ENCODE measurements at places on chromosomes 6 and 20.

DNA sequence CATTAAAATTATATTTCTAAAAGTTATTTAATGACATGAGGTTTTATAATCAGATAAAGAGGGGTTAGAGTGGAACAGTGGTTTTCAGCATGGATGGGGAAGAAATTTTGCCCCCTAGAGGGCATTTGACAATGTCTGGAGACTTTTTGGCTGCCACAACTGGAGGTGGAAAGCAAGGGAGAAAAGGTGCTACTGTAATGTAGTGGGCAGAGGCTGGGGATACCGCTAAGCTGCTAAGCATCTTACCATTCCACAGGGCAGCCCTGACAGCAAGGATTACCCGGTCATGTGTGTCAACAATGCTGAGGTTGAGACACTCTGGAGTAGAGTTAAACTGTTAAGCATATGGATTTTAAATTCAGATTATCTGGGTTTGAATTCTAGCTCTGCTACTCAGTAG, 52.9 kb upstream of the FABP7 start:
- DNase-seq = no peak

GRCh38 chr20:62138204-62138543, 5.0 kb downstream of the PSMA7 start:
- DNase-seq = no peak

DNA sequence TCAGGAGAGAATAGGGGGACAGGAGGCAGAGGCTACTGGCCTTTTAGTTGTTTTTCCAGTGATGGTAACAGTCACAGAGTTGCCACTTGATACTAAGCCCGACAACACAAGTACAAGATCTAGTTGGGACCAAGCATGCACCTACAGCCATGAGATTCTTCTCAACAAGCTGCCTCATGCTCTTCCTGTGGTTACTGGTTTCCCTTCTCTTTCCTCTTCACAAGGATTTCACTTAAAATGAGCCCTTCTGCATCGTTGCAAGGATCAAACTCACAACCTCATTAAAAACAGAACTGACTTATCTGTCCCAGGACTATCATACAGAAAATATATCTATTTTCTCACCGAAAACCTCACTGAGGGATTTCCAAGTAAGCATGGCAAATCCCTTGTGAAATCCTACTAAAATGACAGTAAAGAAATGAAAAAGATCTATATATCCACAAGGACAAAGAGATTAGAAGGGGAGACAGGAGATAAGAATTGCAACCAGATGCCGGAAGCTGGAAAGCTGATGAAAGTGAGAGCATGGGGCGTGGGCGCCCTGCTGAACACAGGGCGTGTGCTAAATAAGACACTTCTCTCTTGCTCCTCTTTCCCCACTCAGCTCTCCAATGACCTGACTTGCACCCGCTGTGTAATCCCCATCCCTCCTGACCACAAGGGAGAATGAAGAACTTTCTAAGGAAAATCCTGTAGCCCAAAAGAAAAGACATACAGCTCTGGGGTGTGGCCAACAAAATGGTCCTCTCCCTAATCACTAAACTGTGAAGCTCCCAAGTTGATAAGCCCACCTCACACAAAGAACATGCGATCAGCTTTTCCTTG, 13.4 kb downstream of the MTFR2 start:
- DNase-seq = no peak

DNA sequence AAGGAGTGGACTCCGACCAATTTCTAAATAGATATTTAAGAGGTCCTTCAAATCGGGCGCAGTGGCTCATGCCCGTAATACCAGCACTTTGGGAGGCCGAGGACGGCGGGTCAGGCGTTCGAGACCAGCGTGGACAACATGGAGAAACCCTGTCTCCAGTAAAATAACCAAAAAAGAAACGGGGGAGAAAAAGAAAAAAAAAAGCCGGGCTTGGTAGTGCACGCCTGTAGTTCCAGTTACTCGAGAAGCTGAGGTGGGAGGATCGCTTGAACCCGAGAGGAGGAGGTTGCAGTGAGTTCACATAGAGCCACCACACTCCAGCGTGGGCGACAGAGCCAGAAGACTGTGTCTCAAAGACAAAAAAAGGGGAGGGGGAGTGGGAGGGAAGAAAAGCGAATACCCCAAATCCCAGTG, 53.3 kb upstream of the HFE start:
- no peak for DNase-seq

- DNase-seq = peak; percentile 46
Measured at GRCh38 chr20:57594092-57594951, 25.9 kb downstream of the ZBP1 start.

GRCh38 chr6:83311231-83311630, 118.1 kb downstream of the RWDD2A start:
- DNase-seq = no peak

- no peak for DNase-seq
Measured at GRCh38 chr6:115441651-115442050, 619.0 kb downstream of the FRK start.

GRCh38 chr20:62872184-62872847, 10.7 kb upstream of the TCFL5 start:
- DNase-seq = no peak

GRCh38 chr6:148271711-148272439, 70.8 kb upstream of the SASH1 start:
- DNase-seq = no peak

GRCh38 chr6:53437557-53438202, 88.9 kb upstream of the ELOVL5 start:
- DNase-seq = no peak

DNA sequence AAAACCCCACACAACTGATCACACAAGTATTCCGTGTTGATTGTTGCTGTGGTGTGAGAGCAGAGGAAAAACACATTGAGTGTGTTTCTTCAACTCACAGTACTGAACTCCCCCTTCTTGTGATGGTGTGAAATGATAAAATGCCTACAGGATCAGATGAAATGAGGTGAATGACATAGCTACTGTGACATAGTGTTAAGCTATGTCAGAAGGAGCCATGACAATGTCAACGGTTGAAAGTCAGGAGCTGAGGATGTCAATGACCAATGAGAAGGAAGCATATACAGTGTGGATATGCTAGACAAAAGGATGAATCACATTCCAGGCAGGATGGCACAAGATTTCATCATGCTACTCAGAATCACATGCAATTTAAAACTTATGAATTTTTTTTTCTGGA, 38.8 kb downstream of the WASF1 start:
- DNase-seq = no peak

DNA sequence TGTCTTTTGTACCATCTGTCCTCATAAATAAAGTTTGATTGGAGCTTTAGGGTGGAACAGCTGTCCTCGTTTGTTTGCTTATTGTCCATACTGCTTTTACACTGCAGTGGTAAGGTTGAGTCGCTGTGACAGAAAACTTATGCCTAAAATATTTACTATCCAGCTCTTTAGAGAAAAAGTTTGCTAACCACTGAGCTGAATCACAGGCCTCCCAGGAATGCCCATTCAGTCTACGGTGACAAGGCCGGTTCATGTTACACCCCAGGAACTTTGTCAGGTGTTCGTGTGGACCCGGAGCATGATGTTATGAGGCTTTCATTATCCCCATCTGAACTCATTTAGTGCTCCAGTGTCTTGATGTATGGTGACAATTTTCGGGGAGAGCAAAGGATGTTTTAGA, 401.1 kb downstream of the SAMD5 start:
- no peak for DNase-seq
